ENCODE measurements at places on chromosomes 12 and 14. TPM values are rescaled to one million over a fixed set of nuclear protein-coding genes. Genes with fewer than 3 reads are reported as not detected.

ERP27 gene
- total RNA-seq: not detected

PLEKHD1 gene
- total RNA-seq: 0.31 TPM

C12orf56 gene
- total RNA-seq: 0.31 TPM

ADAM21 gene
- total RNA-seq: not detected

OTUB2 gene
- 5.6 TPM for total RNA-seq

MOK gene
- total RNA-seq: 77.3 TPM

TEX52 gene
- not detected for total RNA-seq

OR4K14 gene
- total RNA-seq: not detected

GLS2 gene
- 6.3 TPM for total RNA-seq

BCL2L14 gene
- not detected for total RNA-seq

PROX2 gene
- total RNA-seq: not detected

RIPK3 gene
- total RNA-seq: not detected

TPPP2 gene
- not detected for total RNA-seq

BDKRB1 gene
- total RNA-seq: not detected

SCN8A gene
- total RNA-seq: 134 TPM

RNASE3 gene
- not detected for total RNA-seq

NDRG2 gene
- total RNA-seq: 105 TPM

YEATS4 gene
- total RNA-seq: 27.2 TPM

HNF1A gene
- total RNA-seq: not detected

RASSF3 gene
- total RNA-seq: 3.8 TPM

SUPT16H gene
- total RNA-seq: 102 TPM

LHX5 gene
- not detected for total RNA-seq

CYP46A1 gene
- 5.3 TPM for total RNA-seq

KLRG1 gene
- 19.7 TPM for total RNA-seq

CMA1 gene
- total RNA-seq: not detected

ANKRD13A gene
- total RNA-seq: 38.5 TPM

CD9 gene
- total RNA-seq: 17.8 TPM

CPNE8 gene
- total RNA-seq: 9.7 TPM

PRB2 gene
- not detected for total RNA-seq

VEZT gene
- total RNA-seq: 326 TPM

CDCA3 gene
- total RNA-seq: 4.1 TPM

PPHLN1 gene
- 104 TPM for total RNA-seq

RNASE7 gene
- not detected for total RNA-seq

PTPRR gene
- 18.5 TPM for total RNA-seq

TPH2 gene
- not detected for total RNA-seq
